ENCODE measurements at places on chromosomes 7 and 10. TPM values are rescaled to one million over a fixed set of nuclear protein-coding genes. Genes with fewer than 3 reads are reported as not detected.
A peak's percentile ranks its signal among the peaks of the same experiment; 100 is the strongest.

GRCh38 chr7:93964813-93965212 lies 39.3 kb downstream of the BET1 start:
- DNase-seq: no peak
- no peaks in the 10 kb centered on the region for H3K4me1 ChIP-seq
- no peaks in the 10 kb centered on the region for H3K36me3 ChIP-seq
- no peak overlapping the region for H3K27ac ChIP-seq
- no peaks in the 10 kb centered on the region for H3K27me3 ChIP-seq
- no peak overlapping the region for H3K4me3 ChIP-seq

- no peak overlapping the region for H3K4me3 ChIP-seq
- no peaks in the 10 kb centered on the region for H3K27me3 ChIP-seq
- no peak overlapping the region for H3K27ac ChIP-seq
- no peaks in the 10 kb centered on the region for H3K4me1 ChIP-seq
Measured at GRCh38 chr7:98700533-98700932, 83.4 kb downstream of the NPTX2 start.

DNA sequence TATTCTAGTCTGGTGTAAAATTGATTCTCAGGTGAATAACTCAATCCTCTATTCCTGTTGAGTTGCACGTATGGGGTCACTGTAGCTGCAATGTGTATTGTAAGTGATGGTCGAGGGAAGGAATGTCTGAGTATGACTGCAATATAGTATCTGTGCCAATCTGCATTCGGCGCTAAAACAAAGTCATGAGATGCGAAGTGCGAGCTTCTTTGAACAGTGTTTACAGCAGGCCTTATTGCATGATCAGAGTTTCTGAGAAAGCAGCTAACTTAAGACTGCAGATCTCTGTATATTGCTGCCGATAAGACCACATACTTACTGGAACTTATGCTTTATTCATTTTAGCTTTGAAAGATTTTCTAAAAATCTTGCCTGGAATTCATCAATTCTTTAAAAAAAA lies 341.7 kb upstream of the BMPER start:
- H3K4me1 ChIP-seq: no peaks in the 10 kb centered on the region
- no peak overlapping the region for H3K27ac ChIP-seq
- H3K27me3 ChIP-seq: no peaks in the 10 kb centered on the region
- no peak overlapping the region for H3K4me3 ChIP-seq
- H3K36me3 ChIP-seq: no peaks in the 10 kb centered on the region

GRCh38 chr7:7446616-7447015 lies 89.1 kb downstream of the COL28A1 start:
- H3K4me1 ChIP-seq: no peaks in the 10 kb centered on the region
- H3K36me3 ChIP-seq: no peaks in the 10 kb centered on the region
- no peaks in the 10 kb centered on the region for H3K27me3 ChIP-seq
- no peak for DNase-seq
- no peak overlapping the region for H3K4me3 ChIP-seq

DNA sequence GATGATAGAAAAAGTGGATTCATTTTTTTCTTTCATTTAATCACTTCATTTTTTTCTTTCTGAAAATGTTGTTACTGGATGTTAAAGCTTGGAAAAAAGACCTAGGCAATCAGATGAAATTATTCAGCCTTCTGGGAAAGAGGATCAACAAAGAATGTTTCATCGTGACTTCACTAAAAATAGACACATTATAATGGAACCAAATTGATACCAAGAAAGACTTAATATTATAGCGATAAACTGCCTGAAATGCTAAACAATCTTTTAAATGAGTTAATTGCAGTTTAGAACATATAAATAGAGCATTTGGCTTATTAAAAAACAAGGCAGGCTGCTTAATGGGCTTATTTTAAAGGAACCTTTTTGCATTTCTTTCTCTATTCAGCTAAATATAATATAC lies 25.6 kb upstream of the TMEM229A start:
- H3K4me1 ChIP-seq: no peaks in the 10 kb centered on the region
- H3K4me3 ChIP-seq: no peak overlapping the region
- no peaks in the 10 kb centered on the region for H3K36me3 ChIP-seq
- no peaks in the 10 kb centered on the region for H3K27me3 ChIP-seq
- DNase-seq: no peak

GRCh38 chr7:139169816-139170215 lies 60.3 kb upstream of the ZC3HAV1 start:
- H3K36me3 ChIP-seq: no peaks in the 10 kb centered on the region
- no peak for DNase-seq
- H3K4me1 ChIP-seq: no peaks in the 10 kb centered on the region

GRCh38 chr7:32068411-32069101 lies 1.7 kb downstream of the PDE1C start:
- no peak overlapping the region for H3K4me3 ChIP-seq
- no peaks in the 10 kb centered on the region for H3K27me3 ChIP-seq
- no peak for DNase-seq
- no peaks in the 10 kb centered on the region for H3K36me3 ChIP-seq
- H3K4me1 ChIP-seq: no peaks in the 10 kb centered on the region
- H3K27ac ChIP-seq: no peak overlapping the region

DNA sequence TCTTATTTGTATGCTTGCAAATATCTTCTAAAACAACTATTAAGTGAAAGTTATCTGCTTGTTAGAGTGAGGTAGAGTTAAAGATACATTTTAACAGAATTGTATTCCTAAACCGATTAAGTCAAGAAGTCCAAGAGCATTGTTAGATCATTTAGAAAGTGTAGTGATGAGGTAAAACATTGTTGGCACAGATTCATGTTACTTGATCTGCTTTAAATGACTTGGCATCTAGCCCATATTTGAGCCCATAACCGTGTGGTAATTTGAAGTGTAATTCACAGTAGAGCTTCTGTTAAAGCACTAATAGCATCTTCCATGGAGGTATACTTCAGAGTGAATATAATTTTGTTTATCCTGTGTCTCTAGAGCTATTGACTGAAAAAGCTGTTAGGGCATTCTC lies 62.1 kb downstream of the PTEN start:
- no peaks in the 10 kb centered on the region for H3K4me1 ChIP-seq
- H3K27me3 ChIP-seq: no peaks in the 10 kb centered on the region
- no peak overlapping the region for H3K4me3 ChIP-seq
- no peak for DNase-seq

GRCh38 chr10:43682956-43683355 lies 34.3 kb upstream of the ZNF32 start:
- DNase-seq: no peak
- H3K27me3 ChIP-seq: no peaks in the 10 kb centered on the region
- H3K36me3 ChIP-seq: no peaks in the 10 kb centered on the region
- no peak overlapping the region for H3K4me3 ChIP-seq
- no peak overlapping the region for H3K27ac ChIP-seq

DNA sequence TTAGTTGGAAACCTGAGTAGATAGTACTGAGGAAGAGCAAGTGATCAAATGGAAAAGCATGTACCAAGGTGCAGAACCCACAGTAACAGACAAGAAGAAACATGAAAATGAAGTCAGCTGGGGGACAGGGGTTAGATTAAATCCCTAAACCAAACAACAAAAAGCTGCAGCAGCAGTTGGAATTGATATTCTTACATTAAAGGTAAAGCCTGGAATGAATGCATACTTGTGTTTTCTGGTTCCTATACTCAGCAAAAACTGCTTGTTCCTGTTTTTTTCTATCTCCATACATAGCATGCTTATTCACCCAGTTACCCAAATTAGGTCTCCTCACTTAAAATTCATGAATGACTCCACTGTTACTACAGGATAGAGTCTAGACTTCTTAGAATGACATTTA lies 92.4 kb downstream of the TPST1 start:
- no peak for DNase-seq
- H3K27me3 ChIP-seq: no peaks in the 10 kb centered on the region
- no peaks in the 10 kb centered on the region for H3K36me3 ChIP-seq
- no peak overlapping the region for H3K4me3 ChIP-seq

- H3K27me3 ChIP-seq: no peaks in the 10 kb centered on the region
- H3K27ac ChIP-seq: no peak overlapping the region
- H3K36me3 ChIP-seq: no peaks in the 10 kb centered on the region
Measured at GRCh38 chr10:6643962-6644361, 63.9 kb upstream of the PRKCQ start.

DNA sequence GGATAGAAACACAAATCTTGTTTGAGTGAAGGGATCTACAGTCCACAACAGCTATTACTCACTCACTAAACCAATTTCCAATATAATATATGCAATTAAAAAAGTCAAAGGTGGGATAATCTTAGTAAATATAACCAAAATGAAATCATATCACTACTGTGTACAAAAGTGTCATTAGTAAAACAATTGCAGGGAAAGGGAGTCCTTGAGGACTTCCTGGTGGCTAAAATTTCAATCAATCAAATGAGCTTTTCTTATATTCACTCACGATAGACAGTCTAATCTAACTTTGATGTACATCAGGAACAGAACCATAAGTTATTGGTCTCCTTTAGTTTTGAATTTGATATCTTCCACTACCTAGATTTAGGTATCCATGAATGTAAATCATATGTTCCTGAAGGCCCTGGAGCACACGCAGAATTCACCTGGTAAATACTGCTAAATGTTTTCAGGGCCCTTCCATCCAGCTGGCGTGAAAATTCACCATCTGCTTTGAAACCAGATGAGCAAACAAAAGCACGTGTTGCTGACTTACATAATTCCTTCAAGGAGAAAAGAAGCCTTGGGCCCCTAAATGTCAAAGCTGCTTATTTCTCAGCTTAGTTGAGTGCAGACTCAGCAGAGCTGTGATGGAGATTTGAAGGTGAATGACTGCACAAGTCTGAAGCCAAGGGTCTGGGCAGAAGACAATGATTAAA lies 159.3 kb upstream of the TMEM196 start:
- no peaks in the 10 kb centered on the region for H3K27me3 ChIP-seq
- no peaks in the 10 kb centered on the region for H3K4me1 ChIP-seq
- no peak overlapping the region for H3K27ac ChIP-seq
- DNase-seq: no peak

DNA sequence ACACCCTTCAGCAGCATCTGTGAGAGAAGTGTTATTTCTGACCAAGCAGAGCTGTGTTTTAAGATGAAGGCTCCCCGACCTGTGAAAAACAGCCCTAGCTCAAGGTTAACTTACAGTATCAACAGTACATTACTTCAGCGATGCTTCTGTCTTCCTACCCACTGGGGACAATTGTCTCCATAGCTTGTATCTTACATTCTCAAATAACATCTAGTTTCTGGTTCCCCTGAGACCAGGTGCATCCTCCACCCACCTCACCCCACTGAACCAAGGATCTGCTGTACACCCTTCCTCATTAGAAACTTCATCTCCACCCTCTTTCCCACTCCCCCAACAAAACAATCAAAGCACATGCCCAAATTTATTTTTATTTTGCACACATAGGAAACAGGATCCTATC lies 102.0 kb downstream of the VOPP1 start:
- no peaks in the 10 kb centered on the region for H3K4me1 ChIP-seq
- H3K4me3 ChIP-seq: no peak overlapping the region
- H3K27me3 ChIP-seq: no peaks in the 10 kb centered on the region
- H3K36me3 ChIP-seq: no peaks in the 10 kb centered on the region

DNA sequence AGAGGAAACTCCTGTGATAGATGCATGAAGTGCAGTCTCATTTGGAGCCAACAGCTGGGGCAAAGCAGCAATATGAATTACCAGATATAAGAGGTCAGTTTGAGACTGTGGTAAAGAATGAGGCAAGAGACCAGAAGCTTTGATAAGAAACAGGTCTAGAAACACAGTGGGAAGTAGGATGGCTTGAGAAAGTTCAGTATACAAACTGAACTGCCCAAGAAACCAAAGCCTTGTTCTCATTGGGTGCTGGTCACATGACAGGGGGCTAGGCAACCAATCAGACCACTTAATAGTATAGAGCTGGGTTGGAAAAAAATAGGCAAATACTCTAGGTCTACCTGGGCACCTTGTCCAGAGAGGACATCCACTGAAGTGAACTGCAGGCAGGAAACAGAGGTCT lies 46.2 kb upstream of the PLCE1 start:
- H3K27ac ChIP-seq: peak overlapping the region; percentile 25
- H3K36me3 ChIP-seq: no peaks in the 10 kb centered on the region
- peak; percentile 55 for DNase-seq
- H3K27me3 ChIP-seq: no peaks in the 10 kb centered on the region
- H3K4me1 ChIP-seq: peaks cover 13% of the 10 kb centered on the region

- DNase-seq: no peak
- H3K4me3 ChIP-seq: no peak overlapping the region
- H3K27me3 ChIP-seq: no peaks in the 10 kb centered on the region
- H3K27ac ChIP-seq: no peak overlapping the region
- no peaks in the 10 kb centered on the region for H3K36me3 ChIP-seq
Measured at GRCh38 chr7:54252256-54253035, 289.7 kb upstream of the VSTM2A start.

DNA sequence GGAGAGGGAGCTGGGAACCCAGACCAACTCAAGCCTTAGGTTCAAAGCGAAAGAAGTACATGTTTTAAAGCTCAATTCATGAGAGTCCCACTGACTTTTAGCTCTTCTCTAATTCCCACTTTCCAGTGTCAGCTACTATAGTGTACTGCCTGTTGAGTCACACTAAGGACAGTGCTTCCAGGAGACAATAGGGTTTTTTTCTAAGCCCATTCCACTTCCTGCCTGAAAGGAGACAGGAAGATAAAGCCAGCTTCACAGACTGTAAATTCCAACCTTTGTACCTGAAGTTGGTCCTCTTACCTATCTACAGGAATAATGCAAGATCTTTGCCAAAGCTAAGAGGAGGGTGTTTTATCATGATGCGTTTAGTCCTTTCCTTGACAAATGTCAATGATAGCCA lies 4.4 kb downstream of the MSRB2 start:
- no peak for DNase-seq
- no peaks in the 10 kb centered on the region for H3K36me3 ChIP-seq
- no peak overlapping the region for H3K27ac ChIP-seq
- H3K4me1 ChIP-seq: peaks cover 9% of the 10 kb centered on the region

- H3K4me1 ChIP-seq: no peaks in the 10 kb centered on the region
- no peak overlapping the region for H3K27ac ChIP-seq
- H3K4me3 ChIP-seq: no peak overlapping the region
- H3K27me3 ChIP-seq: no peaks in the 10 kb centered on the region
- peak; percentile 33 for DNase-seq
- no peaks in the 10 kb centered on the region for H3K36me3 ChIP-seq
Measured at GRCh38 chr10:117609095-117609795, 66.7 kb downstream of the EMX2 start.

GRCh38 chr10:86868353-86868752 lies 89.1 kb downstream of the MMRN2 start:
- peaks cover 29% of the 10 kb centered on the region for H3K4me1 ChIP-seq
- no peak overlapping the region for H3K4me3 ChIP-seq
- H3K27ac ChIP-seq: peak overlapping the region; percentile 16
- H3K27me3 ChIP-seq: no peaks in the 10 kb centered on the region
- H3K36me3 ChIP-seq: no peaks in the 10 kb centered on the region
- peak; percentile 66 for DNase-seq

MBL2 gene
- 0.16 TPM for total RNA-seq

FAM25C gene
- not detected for total RNA-seq

OPN4 gene
- not detected for total RNA-seq

TRIM73 gene
- 17.3 TPM for total RNA-seq

CALN1 gene
- total RNA-seq: 4.3 TPM

UCN3 gene
- not detected for total RNA-seq

TMEM184A gene
- 20.9 TPM for total RNA-seq

CCDC136 gene
- total RNA-seq: 265 TPM

CPXM2 gene
- 17.5 TPM for total RNA-seq

SYT15 gene
- 1.7 TPM for total RNA-seq

FAM25G gene
- 3.9 TPM for total RNA-seq

MAPK8 gene
- total RNA-seq: 98.8 TPM

Measured in testis (tissue), 5 donors.